Dermis blood vessel endothelial cell (primary cell): ENCODE measurements at places on chromosomes 3 and 15.

DNA sequence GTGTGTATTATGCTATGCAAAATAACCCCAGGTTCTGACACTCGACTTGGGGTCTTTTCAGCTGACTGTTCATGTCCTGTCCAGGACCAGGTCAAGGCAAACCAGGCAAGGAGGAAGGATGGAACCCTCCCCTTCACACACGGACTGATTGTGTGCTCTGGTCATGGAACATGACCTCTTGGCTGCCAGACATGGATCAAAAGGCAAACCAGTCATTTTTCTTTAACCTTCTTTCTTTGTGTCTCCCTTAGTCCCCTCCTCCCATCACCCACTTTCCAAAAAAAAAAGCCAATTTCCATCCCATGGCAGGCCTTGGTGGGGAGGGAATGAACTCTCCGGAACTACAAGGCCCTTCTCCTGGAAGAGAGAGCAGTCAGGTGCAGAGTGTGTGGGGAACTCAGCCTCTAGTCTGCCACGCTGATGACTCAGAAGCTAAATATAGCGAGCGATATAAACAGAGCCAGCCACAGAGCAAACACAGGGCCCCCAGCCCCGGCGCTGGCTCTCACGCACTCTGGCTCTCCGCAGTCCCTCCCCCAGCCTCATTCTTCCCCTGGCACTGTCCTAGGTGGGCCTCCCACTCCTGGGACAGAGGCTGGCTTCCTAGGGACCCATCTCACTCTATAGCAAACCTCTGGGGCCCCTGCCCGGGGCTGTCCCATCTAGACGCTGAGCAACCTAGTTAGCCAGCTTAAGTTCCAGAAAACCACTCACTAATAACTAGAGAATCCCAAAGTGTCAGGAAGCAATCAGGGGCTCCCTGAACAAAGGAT, 10.0 kb downstream of the BMF start:
- DNase-seq, result peak; percentile 97

GRCh38 chr3:186901135-186901734, 29.1 kb upstream of the ST6GAL1 start:
- DNase-seq, result peak; percentile 45

DNA sequence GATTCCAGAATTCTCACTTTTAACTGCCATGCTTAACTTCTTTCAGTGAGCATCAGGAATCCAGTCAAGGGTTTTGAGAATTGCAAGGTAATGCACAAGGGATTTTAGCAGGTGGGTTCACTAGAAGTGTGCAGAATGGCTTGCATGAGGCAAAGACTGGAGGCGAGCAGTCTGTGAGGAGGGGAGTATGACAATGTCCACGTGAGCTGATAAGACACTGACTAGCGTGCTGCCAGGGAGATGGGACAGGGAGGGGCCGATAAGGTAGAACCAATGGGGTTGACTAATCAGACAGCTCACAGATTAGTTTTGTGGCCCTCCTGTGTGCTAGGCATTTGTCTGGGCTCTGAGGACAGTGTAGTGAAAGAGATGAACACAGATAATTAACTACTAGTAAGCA, 102.0 kb upstream of the DAZL start:
- DNase-seq, result no peak

DNA sequence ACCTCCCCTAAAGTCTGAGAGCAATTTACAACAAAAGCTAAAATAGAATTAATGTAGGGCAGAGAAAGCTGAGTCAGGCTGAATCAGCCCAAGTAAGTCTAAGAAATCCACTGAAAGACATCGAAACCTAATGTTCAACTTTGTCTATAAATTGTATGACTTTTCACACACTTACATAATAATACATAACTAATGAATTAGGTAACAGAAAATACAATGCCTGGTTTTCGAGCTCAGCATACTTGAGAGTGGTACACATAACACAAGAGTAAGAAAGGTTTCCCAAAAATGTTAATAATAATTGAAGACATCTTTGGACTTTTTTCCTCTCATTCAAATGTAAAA, 55.3 kb upstream of the VGLL4 start:
- no peak for DNase-seq

DNA sequence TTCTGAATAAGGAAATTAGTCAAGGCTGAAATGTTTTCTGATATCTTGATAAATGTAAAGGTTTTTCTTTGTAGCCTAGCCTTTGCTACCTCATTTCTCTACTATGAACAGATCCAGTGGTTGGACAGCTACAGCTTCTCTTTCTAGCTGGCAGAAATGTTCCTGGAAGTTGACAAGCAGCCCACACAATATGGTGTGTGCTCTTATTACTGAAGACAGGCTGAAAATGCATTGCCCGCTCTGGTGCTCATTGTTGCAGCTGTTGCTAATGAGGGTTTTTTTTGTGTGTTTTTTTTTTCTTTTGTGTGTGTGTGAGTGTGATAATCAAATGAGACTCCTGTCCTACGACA, 844.3 kb upstream of the SEMA6D start:
- DNase-seq, result no peak
